ENCODE measurements at places on chromosomes 4 and X.

DNA sequence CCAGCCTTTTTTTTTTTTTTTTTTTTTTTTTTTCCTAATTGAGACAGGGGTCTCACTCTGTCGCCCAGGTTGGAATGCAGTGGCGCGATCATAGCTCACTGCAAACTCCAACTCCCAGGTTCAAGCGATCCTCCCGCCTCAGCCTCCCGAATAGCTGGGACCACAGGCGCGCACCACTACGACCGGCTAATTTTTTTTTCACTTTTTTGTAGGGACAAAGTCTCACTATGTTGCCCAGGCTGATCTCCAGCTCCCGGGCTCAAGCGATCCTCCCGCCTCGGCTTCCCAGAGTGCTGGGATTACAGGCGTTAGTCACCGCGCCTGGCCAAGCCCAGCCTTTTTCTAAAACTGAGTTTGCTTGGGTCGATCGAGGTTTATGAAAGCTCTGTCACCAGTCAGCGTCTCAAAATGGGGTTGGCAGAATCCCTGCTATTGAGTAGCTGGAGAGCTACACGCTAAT is 1.3 kb upstream of the OTUD5 start:
- DNase-seq, result no peak

GRCh38 chr4:10066670-10067651 is 45.7 kb upstream of the SLC2A9 start:
- no peak for DNase-seq

DNA sequence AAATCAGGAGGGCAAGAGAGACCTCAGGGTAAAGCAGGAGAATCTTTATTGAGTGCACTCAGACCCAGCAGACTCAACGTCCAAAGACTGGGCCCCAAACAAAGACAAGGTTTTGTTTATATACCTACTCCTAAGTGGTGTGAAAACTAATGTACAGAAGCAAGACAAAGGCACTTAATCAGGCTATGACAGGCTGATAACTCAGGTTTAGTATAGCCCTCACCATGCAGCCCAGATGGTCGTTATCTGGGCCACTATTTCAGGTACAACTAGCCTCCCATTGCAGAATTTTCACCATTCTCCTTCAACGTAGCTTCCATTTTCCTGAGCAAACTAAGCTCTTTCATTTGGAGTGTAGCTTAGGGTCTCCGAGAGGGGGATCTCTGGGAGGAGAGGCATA is 36.9 kb downstream of the SULT1E1 start:
- DNase-seq, result no peak

DNA sequence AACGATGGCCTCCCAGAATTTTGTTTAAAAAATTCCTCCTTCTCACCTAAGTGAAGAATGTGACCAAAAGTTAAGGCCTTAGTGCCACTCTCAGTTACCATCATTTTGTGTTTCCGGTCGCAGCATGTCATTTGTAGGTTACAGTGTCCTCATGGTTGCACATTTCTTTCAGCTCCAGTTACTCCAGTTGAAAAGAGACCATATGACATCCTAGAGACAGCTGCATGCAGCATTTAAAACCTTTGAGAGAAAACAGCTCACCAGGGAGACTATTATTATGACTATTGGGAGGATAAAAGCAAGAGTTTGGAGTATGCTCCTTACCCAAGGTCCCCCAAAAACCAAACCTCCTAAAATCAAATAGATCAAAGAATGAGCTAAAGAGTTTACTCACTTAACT is 45.8 kb downstream of the MGARP start:
- no peak for DNase-seq

GRCh38 chr4:12612876-12613275 is 871.3 kb downstream of the RAB28 start:
- DNase-seq, result no peak

- no peak for DNase-seq
Measured at GRCh38 chr4:1975391-1975801, 33.4 kb downstream of the NELFA start.

GRCh38 chr4:138164208-138164607 is 77.9 kb downstream of the SLC7A11 start:
- DNase-seq, result no peak
